ENCODE measurements at places on chromosomes 4 and X.

DNA sequence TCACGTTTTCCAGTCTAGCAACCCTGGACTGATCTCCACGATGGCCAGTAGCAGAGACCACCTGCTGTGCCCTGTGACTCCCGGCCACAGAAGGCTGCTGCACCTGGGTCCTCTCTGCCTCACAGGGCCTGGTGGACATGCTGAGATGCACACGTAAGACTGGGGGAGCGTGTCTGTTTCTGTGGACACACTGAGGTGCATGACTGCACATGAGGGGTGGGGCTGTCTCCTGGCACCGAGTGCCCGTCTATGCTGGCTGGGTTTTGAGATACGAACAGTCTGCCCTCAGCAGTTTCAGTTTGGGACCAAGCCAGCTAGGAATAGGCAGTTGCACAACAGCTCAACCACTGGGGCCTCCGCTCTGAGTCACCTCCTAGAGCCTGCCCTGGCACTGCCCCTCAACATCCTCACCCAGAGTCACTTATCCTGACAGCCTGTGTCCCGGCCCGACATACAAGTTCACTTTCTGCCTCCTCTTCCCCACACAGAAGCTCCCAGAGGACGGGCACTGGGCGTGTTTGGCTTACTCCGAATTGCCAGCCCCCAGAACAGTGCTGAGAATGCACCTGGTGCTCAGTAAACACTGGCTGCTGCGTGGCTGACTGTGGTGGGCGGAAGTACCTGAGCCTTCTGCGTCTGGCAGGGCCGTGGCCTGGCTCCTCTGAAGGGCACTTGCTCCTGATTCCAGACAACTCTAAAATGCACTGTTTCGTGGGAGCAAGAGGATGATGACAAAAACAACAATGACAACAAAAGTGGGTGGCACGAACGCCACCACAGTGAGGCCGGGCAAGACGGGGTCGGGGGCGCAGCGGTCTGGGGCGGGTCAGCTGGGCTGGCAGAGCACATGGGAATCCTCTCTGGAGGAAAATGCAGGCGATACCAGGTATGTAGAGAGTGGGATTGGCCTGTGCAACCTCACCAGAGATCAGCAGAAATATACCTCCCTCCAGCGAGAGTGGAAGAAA, 30.9 kb downstream of the RNF212 start:
- DNase-seq: peak; percentile 42

- no peak for DNase-seq
Measured at GRCh38 chr4:2882341-2882740, 38.7 kb downstream of the ADD1 start.

DNA sequence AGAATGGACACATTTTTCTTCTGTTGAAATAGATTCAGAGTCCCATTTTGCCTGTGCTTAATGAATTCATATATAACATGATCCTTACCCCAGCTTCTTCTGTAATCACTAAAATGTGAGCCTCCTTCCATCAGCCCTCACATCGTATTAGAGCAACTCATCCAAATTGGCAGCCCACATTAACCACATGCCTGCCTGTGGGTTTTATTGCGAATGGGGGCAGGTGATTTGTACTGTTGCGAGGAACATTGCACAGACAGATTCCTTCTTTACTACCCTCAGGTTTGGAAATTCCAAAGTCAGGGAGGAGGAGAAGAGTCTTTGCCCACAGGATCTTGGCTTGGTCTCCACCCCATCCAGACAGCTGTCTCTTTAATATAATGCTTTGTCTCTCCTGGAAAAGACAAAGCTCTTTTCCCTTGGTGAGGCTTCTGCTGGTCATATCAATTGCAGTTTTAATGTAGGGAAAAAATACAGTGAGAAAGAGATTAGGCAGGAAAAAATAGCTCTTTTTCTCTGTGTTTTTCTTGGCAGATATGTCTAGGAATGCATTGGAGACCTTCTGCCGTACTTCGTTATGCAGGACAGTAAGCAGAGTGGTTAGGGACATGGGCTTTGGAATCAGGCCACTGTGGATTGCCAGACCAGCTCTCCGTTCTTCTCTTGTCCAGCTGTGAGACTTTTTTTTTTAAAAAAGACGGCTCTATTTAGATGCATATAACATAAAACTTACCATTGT, 371.2 kb downstream of the AFF2 start:
- DNase-seq: no peak

- DNase-seq: no peak
Measured at GRCh38 chrX:100356351-100356896, 53.6 kb downstream of the PCDH19 start.

DNA sequence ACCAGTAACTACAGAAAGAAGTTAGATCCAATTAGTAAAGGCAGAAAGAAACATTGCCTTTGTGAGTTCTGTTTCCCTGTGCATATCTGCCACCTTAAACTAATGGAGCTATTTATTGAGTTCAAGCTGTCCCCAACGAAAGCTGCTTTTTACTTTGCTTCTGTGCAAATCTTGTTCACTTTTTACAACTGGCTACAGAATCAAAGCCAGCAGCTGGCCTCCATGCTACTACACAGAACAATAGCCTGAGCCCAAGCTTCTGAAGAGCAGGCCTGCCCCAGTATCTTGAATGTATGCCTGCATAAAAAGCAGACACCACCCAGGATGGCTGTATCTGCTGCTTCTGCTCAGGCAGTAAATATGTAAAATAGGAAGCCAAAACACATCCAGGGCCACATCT, 28.1 kb downstream of the ANK2 start:
- no peak for DNase-seq

DNA sequence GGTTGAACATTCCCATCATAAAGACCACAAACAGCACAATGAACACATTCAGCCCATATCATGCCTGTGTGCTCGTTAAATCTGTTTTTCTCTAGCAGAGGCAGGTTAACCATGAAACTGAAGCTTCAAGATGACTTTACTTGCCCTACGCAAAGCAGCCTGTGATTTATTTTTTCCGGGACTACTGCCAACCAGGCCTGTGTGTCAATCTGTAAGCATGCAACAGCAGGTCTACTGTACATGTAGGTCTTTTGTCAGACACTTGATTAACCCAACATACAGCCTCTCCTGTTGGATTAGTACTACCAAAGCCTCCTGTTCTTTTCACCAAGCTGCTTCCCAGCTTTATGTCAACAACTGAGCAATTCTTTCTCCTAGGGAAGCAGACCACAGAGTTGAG, 85.5 kb upstream of the ACSL1 start:
- DNase-seq: no peak

DNA sequence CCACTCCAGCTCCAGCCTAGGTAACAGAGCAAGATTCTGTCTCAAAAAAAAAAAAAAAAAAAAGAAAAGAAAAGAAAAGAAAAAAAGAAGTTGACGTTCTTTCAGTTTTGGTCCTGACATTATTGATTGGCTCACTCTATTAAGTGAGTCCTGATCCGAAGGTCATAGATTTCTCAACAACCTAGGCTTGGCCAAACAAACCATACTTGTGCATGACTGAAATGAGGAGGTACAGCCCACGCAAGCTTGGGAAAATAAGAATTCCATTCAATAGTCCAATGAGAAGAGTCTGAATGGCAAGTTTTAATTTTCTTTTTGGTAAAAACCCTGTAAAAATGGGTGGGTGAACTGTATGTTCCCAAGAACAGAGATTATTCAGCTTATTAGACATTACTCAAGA, 3.2 kb upstream of the ETNPPL start:
- no peak for DNase-seq

DNA sequence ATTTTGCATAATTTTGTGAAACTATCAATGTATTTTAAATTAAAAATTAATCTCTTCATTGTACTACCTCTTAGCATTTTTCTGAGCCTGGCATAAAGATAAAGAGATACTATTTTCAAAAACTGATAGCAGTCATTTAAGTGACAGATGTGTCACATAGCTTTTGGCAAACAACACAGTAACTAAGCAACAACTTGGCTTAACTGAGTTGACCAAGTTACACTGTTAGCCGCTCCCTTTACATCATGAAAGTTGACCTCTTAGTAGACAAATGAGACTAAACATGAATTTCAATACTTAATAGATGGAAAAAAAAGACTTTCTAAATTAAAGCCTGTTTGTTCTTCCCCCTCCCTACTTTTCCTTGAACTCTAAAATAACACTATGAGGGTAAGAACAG, 62.0 kb downstream of the ATP8A1 start:
- DNase-seq: no peak

DNA sequence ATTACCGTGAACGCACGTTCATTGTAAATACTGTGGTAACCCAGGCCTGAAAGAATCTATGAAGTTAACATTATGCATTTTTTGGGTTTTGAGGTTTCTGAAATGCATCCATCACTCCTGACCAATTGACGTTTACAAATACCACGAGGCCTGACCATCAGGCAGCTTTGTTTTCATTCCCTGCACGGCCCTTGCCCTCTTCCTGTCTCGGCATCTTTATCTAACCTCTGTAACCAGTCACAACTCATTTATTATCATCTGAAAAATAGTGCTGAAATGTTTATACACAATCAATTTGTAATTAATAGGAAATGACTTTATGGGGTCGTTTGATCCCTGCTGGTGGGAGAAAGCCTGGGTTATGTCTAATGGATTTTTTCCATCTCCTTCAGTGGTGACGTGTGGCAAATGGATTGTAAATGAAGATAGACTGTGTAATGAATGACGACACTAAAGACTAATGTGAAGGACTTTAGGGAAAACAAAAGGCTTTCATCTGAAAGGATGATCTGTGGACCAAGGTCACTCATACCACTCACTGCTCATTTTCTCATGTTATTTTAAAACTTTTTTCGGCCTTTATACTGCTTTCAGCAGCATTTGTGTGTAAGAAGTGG, 102.7 kb upstream of the SORBS2 start:
- DNase-seq: no peak

- DNase-seq: no peak
Measured at GRCh38 chrX:120147537-120147936, 10.9 kb upstream of the RHOXF2 start.

DNA sequence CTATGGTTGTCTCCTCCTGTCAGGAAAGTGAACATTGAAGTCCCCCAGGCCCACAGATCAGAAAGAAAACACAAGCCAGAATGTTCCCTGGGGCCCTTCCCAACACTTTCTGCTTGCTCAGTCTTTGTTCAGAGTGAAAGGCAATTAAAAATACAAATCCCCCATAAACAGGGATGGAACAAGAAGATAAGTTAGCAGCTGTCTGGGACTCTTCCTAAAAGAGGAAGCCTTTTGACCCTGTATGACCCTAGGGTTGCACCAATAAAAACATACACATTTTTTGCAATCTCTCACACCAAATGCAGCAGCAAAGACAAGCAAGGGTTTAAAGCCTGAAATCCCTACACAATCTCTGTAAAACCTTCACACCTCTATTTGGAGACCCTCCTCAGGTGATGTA, 22.6 kb downstream of the IRF2 start:
- DNase-seq: no peak

DNA sequence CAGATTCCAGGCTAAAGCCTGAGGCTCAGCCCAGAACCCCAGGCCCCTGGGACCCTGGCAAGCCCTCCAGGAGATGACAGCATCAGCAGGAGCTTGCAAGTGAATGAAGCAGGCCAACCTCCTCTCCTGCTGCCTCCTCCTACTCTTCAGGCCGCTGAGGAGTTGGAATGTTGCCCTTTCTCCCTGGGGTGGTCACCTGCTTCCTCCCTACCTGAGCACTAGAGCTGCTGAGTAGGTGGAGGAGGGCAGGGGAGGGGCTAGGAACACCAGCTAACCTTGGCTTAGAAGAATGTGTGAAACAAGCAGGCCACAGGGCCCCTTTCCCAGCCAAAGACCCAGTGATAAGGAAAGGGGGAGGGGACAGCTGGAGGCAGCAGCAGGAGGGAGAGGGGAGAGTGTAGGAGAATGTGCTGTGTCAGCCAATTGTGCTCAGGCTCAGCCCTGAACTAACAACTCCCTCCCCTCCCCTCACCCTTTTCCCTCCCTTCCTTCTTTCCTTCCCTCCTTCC, 58.0 kb downstream of the PJA1 start:
- DNase-seq: no peak

- DNase-seq: no peak
Measured at GRCh38 chr4:14361084-14361483, 641.2 kb upstream of the CPEB2 start.

GRCh38 chrX:103774070-103774642, 2.5 kb upstream of the PLP1 start:
- DNase-seq: peak; percentile 61

GRCh38 chr4:1204286-1204827, 32.0 kb upstream of the SPON2 start:
- peak; percentile 30 for DNase-seq
